ENCODE measurements at places on chromosomes 6 and 20.
A peak's percentile ranks its signal among the peaks of the same experiment; 100 is the strongest.

- no peak for DNase-seq
Observed at GRCh38 chr6:3835055-3835731, 14.0 kb upstream of the FAM50B start.

DNA sequence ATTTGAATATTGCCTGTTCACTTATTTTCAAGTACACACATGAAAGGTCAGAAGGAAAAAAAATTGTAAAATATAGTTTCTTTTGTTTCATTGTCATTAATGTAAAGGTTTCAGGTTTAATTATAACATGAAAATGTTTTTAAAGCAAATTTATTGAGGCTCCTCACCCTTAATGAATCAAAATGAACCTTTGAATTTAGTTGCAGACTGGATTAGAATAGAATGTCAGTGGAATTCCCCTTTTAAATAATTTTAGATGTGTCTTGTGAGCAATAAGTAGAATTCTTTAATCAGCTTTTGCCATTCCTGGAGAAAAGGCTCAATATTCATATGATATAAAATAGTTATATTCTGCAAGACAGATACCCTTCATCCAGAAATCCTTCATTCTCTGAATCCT, 70.7 kb upstream of the SMIM8 start:
- no peak for DNase-seq

- DNase-seq = no peak
Observed at GRCh38 chr6:126723541-126724170, 383.7 kb downstream of the CENPW start.

DNA sequence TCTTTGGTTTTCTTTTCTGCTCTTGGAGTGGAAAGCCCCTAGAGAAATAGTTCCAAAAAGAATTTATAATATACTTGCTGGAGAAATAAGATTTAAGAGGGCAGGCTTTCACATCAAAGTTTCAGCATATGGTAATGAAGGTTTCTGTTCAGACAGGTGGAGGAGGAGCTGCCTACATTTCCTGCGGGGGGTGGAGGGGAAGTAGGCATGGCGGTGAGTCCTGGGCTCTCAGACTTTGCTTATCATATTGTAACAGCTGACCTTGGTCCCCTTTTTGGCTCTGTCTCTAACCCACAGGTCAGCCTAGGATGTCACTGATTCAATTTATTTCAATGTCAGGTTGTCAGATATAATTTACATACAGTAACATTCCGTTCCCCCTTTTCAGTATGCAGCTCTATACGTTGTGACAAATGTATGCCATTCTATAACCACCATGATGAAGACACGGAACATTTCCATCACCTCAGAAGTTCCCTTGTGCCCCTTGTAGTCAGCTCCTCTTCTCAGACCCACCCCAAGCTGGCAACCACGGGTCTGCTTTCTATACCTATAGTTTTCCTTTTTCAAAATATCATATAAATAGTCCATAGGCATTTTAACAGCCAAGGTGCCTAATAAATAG, 77.6 kb upstream of the GGTLC1 start:
- DNase-seq = peak; percentile 36
